ENCODE measurements at places on chromosomes 5 and 9.
A peak's percentile ranks its signal among the peaks of the same experiment; 100 is the strongest.

- DNase-seq: no peak
Observed at GRCh38 chr9:105389796-105390195, 58.0 kb upstream of the FSD1L start.

- no peak for DNase-seq
Observed at GRCh38 chr5:171969288-171969880, 37.1 kb downstream of the FBXW11 start.

DNA sequence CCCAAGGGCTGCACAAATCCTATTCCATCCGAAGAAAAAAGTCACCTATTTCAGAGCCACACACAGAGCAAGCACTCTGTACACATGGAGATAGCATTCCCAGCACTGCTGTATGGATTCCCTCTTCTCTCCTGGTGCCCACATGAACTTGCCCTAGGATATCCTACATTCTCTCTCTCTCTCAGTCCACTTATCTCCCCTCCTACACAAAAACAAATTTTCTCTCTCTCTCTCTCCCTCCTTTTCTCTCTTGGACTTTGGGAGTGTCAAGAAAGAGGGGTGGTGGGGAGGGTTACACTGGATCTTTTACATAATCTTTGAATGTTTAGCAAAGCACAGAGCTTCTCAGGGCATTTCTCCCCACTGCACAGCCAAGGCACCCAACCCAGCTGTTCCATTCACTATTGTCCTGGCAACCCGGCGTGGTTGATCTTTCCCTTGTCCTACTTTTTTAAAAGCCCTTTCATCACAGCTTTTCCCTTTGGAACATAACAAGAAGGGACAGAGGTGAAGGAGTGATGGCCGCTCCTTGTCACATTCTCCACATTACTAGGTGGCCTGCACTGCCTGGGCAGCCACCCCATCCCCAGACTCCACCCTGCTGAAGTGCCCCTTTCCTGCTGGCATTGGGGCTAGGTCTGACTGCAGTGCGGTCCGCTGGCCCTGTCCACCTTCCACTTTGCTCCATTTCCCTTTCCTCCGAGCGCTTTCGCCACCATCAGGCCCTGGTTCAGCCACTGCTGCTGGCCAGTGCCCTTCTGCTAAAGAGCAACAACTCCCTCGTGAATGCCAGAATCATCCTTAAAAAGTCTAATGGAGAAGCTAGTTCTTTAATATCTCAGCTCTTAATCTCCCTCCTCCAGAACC lies 22.2 kb upstream of the SLC1A3 start:
- DNase-seq: no peak

DNA sequence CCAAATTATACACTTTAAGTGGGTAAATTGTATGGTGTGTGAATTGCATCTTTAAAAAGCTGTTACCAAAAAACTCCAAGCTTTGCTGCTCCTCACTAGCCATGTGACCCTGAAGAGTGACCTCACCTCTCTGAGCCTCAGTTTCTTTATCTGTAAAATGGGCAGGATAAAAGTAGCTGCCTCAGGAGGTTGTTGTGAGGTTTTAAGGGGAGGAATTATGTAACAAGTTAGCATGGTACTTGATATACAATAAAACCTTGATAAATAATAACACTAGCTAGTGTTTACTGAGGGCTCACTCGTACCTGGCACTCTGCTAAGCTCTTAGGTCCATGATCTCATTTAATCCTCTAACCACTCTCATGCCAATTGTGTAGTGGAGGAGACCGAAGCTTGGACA lies 19.0 kb upstream of the PHF19 start:
- DNase-seq: no peak

DNA sequence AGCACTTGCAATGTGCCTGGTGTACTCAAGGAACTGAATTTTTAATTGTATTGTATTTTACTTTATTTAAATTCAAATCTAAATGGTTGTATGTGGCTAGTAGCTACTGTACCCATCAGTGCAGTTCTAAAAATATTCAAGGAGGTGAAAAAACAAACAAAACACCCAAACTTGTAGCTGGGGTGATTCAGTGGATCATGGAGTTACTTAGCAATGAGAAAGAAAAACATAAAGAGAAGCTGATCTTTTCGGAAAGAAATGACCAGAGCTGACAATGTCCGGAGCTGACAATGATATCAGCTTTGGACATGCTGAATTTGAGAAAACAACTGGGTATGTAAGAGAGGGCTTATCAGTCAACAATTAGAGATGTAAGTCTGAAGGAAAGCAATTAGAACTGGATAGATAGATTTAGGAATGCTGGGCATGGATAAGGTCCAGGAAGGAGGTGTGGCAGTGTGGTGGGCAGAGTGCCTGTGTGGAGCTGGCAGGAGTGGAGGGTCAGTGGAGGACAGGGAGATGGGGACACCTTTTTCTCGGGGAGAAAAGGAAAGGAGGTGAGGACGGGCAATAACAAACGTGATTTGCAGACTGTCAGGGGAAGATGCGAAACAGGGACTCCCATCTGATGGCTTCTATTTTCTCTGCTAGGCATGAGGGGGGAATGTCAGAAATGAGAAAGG lies 113.2 kb downstream of the DCP2 start:
- peak; percentile 53 for DNase-seq

- peak; percentile 34 for DNase-seq
Observed at GRCh38 chr5:58080573-58080972, 379.3 kb downstream of the PLK2 start.

DNA sequence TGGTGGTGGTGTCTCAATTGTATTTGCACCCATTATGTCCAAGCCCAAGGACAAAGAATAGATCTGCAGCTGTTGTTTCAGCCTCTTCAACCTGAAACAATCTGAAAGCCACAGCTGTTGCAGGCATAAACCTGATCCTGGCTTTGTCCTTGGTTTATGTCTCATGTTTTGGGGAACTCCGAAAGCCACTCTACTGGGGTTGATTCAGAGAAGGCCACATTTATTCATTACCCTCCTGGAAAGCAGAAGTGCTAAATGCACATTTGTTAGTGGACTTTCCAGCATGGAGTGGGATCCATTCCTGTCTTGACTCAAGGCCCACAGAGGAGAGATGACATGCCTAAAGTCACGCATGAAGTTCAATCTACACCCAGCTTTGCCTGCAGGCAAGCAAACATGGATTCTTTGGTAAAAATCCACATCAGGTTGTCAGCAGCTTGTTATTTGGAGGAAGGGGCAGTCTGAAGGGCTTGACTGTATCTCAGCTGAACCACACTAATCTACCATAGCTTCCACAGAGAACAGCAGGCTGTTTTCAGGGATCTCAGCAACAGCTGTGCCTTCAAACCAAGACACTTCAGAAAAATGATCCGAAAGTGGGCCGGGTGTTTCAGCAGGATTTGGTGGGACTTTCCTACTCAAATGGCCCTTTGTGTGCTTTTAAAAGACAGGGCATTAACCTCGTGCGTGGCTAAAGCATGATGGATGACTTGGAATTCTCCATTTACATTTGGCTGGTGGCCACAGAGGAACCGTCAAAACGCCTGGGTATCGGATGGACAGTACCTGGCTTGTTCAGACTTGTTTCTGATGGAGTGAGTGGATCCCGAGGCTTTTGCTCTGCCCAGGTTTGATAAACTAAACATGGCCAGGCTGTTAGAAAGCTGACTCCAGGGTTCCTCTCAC lies 36.2 kb upstream of the ADAM19 start:
- DNase-seq: no peak

DNA sequence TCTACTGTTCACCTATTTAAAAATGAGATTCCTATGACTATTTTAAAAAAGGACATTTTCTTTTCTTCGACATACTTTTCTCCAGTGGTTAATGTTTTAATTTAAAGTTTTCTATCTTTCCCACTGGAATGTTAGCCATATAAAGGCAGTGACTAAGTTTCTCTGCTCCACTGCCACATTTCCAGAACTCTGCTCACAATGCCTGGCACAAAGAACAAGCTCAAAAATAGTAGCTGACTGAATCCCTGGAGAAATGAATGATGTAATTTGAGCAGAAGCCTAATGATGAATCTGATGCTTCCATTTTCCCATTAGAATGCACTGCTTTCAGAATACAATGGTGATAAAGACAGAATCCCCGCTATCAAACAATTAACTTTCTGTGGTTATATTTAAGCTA lies 817.8 kb downstream of the MTRR start:
- DNase-seq: peak; percentile 8

GRCh38 chr5:86038566-86038965 lies 579.2 kb upstream of the COX7C start:
- DNase-seq: no peak

- no peak for DNase-seq
Observed at GRCh38 chr5:9781890-9782289, 151.7 kb upstream of the TAS2R1 start.

- DNase-seq: no peak
Observed at GRCh38 chr5:84430863-84431663, 46.4 kb upstream of the EDIL3 start.

DNA sequence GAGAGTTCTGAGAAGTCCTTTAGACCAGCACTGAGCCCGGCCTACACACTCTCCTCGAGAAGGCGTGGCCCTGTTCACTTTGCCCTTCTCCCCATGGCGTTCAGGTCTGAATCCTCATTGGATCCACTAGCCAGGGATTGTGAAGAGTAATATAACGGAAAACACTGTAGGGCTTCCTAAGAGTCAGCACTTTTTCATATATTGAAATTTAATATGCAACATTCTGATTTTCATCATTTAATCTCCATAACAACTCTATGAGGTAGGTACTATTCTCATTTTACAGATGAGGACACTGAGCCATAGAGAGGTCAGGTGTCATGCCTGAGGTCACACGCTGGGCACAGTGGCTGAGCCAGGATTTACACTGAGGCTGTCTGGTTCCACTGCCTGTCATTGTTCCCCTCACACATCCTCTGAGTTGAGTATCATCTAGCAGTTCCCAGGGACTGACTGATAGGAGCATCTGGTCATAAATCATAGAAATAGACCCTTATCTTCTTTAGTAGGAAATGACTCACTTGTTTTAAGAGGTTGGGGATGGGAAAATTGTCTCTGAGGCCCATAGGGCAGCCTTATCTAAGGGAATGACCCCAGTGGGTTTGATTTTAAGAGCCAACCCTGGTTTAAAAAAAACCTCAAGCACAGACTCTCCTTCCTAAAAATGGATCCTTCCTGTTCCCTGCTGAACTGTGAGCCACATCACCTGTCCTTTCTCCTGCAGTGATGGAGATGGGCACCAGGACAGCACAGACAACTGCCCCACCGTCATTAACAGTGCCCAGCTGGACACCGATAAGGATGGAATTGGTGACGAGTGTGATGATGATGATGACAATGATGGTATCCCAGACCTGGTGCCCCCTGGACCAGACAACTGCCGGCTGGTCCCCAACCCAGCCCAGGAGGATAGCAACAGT lies 41.2 kb downstream of the THBS4 start:
- DNase-seq: no peak

DNA sequence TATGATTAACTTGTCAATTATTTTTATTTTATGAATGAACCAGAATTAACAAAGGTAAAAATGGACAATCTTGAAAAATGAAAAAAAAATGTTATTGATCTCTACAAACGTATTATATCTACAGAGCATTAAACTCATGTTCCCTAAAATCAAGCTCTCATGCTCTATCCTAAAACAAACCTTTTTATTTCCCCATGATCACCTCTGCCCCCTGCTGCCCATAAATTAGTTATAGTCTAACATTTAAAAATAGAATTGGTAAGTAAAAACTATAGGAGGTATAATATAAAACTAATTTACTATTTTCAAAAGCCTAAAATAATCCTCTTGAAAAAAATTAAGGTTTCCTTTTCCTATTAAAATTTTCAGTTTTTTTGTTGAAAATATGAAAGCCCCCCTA lies 168.0 kb upstream of the POU5F2 start:
- no peak for DNase-seq

- no peak for DNase-seq
Observed at GRCh38 chr5:157944077-157944633, 85.2 kb upstream of the CLINT1 start.

DNA sequence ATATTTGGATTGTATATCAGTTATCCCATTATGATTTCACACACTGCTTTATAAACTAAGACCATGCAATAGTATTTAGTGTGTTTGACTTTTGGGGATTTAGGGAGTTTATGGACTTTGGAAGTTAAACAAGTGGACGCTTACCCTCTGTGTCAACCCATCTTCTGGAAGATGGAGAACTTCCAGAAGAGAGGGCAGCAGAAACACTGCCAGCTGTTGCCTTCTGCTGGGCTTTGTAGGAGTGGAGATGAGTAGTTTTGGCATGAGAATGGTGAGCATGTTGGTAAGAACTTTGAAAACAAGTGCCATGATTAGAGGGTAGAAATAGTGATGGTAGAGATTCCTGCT lies 2.2 kb downstream of the DNAJC25 start:
- DNase-seq: no peak

- no peak for DNase-seq
Observed at GRCh38 chr9:133090187-133090586, 28.4 kb downstream of the CEL start.

DNA sequence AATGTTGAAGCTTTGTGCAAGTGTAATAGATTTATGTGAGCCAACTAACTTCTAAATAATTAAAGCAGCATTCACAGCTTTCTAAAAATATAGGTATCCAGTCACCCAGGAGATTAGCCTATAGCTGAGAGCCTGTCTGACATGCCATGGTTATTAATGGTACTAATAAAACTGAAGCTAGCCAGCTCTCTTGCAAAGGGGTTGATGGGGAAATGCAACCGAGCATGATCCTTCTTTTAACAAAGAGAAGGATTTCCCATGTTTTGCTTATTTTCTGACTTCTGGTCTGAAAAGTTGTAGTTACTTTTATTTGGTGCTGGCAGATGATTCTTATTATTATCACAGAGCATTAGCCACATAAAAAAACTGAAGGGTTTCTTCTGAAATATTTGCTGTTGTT lies 488.7 kb upstream of the CYLC2 start:
- no peak for DNase-seq

GRCh38 chr9:37405764-37406380 lies 16.6 kb upstream of the GRHPR start:
- no peak for DNase-seq

DNA sequence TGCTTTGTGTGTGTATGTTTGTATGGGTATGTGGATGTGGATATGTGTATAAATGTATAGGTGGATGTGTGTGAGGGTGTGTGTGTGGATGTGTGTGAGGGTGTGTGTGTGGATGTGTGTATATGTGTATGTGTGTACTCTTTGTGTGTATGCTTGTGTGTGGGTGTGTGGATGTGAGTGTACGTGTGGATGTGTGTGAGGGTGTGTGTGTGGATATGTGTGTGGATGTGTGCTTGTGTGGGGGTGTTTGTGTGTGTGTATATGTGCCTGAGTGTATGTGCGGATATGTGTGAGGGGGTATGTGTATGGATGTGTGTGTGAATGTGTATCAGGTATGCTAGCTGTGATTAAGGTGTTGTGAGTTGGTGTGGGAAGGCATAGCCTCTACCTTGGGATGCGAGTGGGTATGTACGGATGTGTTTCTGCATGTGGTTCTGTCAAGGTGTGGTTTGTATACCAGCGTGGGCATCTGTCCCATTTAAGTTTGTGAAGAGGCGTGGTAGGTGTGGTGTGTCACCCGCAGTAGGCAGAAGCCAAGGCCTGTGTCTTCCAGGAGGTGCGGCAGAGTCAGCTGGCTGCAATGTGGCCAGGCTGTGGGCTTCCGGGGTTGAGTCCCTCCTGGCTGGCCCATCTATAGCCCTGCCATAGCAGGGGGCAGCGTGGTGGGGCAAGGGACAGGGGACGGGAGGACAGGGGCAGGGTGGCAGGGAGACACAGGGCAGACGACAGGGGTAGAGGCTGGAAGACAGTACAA lies 155.8 kb downstream of the DAB2IP start:
- DNase-seq: no peak
